ENCODE measurements at places on chromosomes 12 and 14. TPM values are rescaled to one million over a fixed set of nuclear protein-coding genes. Genes with fewer than 3 reads are reported as not detected.

Gene PLA2G1B
- not detected for total RNA-seq

- DNase-seq = no peak
These were observed 108.5 kb downstream of the SCARB1 start for GRCh38 chr12:124754949-124755800.

Gene CRIP1
- 85.6 TPM for total RNA-seq

Gene TESPA1
- not detected for total RNA-seq

DNA sequence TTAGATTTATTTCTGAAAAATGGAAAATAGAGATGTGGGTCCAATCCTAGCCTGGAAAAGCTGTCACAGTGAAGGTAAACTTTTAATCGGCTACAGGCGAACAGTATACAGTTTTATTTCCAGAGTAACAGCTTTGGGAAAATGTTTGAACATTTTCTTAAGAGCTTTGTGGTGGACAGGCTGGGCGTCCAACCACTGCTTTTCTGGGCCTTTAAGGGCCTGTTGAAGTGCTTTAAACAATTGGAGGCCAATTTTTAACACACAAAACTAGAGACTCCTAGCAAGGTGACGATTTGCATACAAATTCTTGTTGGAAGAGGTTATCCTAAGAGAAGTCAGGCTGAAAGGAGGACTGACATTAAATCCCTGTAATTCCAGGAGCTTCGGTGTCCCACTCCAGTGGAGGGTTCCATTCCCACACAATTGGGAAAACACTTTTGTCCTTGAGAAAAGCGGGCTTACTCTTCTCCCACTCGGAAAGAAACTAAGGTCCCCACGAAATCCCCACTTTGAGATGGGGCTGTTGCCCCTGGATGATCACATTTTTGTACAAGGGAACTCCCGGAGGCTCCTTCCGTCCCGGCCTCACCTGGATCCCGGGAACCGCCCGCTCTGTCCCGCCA, 26.9 kb downstream of the BCL11B start:
- no peak for DNase-seq

- peak; percentile 34 for DNase-seq
These were observed 31.5 kb downstream of the TMEM63C start for GRCh38 chr14:77212943-77213678.

DNA sequence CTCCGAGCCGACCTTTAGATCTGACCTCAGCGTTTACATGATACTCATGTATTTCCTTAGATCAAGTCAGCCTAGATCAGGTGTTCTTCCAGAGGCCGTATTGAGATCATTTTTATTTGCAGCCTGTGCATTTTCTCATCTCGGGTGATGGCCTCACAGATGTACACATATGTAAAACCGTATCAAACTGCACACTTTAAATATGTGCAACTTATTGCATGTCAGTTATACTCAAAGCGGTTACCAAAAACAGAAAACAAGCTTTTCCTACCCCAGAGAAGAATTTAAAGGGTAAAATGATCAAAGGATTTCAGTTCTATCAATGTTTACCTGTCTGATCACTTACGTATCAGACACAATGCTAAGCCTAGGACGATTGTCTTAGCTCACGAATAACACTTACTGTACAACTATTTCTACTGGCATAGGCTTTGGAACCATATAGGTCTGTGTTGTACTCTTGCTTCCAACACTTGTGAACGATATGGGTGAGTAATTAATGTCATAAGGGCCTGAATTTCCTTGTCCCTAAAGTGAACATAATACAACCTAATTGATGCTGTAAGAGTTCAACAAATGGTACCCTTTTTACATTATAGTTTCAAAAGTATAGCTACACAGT, 628 bp upstream of the LLPH start:
- no peak for DNase-seq

GRCh38 chr14:50763382-50764007, 67.5 kb downstream of the NIN start:
- peak; percentile 47 for DNase-seq

- DNase-seq = no peak
These were observed 10.7 kb downstream of the DYRK2 start for GRCh38 chr12:67659292-67659691.

Gene NGDN
- 95.6 TPM for total RNA-seq

DNA sequence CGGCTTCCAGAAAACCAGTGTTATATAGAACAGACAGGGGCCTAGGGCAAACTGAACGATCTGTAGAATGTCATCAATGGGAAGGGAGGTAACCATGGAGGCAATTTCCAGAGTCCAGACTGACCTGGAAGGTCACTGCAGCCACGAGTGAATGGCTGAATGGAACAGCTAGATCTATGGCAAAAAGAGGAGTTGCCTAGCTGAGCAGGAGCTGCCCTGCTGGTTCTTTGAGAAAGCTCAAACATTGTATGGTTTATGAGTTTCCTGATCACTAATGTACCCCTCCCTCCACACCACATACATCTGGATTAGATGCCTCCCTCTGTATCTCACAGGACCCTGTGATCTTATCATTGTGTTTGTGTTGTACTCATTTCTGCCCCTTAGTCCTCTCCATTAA, 1.0 kb upstream of the RERG start:
- DNase-seq = no peak

Gene CLEC1B
- total RNA-seq = not detected

DNA sequence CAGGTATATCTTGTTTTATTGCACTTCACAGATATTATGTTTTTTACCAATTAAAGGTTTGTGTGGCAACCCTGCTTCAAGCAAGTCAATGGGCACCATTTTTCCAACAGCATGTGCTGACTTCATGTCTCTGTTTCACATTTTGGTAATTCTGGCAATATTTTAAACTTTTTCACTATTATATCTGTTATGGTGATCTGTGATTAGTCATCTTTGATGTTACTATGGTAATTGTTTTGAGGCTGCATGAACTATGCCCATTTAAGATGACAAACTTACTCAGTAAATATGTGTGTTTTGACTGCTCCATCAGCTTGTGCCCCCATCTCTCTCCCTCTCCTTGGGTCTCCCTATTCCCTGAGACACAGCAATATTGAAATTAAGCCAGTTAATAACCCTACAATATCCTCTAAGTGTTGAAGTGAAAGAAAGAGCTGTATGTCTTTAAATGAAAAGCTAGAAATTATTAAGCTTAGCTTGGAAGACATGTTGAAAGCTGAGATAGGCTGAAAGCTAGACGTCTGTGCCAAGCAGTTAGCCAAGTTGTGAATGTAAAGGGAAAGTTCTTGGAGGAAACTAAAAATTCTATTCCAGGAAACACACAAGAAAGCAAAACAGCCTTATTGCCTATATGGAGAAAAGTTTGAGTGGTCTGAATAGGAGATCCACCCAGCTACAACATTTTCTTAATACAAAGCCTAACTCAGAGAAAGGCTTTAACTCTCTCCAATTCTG, 365.1 kb downstream of the ATP23 start:
- DNase-seq = no peak

GRCh38 chr12:53005215-53005985, 856 bp upstream of the EIF4B start:
- DNase-seq = no peak

GRCh38 chr14:90191154-90191553, 65.2 kb upstream of the PSMC1 start:
- DNase-seq = no peak

Gene GPR137C
- not detected for total RNA-seq

Gene SMAGP
- 12.3 TPM for total RNA-seq

DNA sequence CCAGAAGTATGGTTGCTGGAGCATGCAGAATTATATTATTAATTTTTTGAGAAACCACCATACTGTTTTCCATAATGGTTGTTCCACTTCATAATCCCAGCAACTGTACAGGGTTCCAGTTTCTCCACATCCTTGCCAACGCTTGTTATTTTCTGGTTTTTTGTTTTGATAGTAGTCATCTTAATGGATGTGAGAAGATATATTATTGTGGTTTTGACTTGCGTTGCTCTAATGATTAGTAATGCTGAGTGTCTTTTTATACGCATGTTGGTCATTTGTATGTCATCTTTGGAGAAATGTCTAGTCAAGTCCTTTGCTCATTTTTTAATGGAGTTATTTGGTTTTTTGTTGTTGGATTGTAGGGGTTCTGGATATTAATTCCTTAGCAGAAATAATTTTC, 58.1 kb downstream of the DAAM1 start:
- DNase-seq = no peak

Gene FGF23
- not detected for total RNA-seq

DNA sequence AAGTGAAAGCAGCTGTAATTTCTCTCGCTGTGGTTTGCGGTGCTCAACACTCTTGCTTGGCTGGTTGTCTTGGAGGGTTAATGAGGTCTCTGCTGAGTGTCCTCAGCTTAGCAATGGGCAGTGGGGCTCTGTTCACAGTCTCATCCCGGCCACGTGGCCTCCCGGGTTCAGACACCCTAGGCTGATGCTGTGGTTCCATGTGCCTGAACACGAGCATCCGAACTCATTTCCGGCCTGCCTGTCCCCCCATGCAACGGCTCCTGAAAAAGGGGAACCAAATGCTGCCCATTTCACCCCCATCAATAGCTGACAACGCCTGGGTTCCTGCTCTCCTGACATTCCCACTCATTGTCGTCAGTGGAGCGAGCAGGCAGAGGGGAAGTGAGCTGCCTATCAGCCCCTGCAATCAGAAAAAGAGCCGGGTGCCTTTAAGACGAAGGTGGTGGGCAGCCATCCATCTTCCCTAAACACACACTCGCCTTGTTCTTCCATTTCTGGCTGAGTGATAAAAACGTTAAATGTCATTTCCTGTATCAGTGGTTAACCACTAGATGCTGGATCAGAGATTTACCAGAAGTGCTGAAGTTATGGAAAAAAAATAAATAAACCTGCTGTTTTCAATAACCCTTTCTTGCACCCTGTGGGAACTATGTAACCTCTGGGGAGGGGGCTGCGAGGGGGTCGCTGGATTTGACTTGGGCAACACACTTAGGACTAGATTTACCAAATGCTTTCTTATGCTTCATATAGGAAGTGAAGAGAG, 60.3 kb upstream of the BCL2L14 start:
- no peak for DNase-seq

Gene SRRM4
- not detected for total RNA-seq

GRCh38 chr12:55637467-55637866, 775 bp downstream of the OR10P1 start:
- DNase-seq = no peak

DNA sequence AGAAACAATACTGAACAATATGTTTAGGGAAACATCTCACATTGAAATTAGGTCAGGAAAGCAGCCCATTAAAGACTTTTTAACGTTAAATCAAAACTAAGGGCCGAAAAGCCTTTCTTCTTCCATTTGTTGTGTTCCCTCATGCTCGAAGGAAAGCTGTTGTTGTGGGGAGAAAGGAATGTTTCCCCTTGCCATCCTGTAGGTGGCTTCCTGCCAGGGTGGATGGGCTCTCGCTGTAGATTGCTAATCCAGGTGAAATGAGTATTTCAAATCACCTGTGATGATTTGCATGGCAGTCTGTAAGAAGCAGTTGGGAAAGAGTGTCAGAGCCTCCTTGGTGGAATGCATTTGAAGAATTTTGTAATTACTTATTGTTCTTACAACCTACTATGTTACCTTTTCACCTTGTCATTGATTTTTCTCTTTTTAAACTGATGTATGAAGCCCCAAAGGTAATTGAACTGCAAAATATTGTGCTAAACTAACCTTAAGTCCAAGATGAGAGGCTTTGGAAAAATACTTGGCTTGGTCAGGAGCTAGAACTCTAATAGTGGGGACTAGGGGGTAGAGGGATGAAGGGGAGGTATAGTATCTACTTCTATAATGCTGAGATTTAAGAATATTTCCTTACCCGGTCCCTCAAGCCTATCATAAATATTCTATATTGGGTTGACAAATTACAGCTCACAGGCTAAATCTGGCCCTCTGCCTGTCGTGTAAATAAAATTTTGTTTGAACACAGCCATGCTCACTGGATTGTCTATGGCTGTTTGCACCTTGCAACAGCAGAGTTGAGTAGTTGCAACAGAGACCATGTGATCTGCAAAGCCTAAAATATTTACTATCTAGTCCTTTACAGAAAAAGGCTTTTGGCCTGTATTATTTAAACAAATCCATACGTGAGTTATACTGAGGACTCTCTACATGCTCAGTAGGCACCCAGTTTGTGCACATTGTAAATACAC, 7.7 kb upstream of the DCP1B start:
- no peak for DNase-seq

Gene MOK
- total RNA-seq = 70.8 TPM

DNA sequence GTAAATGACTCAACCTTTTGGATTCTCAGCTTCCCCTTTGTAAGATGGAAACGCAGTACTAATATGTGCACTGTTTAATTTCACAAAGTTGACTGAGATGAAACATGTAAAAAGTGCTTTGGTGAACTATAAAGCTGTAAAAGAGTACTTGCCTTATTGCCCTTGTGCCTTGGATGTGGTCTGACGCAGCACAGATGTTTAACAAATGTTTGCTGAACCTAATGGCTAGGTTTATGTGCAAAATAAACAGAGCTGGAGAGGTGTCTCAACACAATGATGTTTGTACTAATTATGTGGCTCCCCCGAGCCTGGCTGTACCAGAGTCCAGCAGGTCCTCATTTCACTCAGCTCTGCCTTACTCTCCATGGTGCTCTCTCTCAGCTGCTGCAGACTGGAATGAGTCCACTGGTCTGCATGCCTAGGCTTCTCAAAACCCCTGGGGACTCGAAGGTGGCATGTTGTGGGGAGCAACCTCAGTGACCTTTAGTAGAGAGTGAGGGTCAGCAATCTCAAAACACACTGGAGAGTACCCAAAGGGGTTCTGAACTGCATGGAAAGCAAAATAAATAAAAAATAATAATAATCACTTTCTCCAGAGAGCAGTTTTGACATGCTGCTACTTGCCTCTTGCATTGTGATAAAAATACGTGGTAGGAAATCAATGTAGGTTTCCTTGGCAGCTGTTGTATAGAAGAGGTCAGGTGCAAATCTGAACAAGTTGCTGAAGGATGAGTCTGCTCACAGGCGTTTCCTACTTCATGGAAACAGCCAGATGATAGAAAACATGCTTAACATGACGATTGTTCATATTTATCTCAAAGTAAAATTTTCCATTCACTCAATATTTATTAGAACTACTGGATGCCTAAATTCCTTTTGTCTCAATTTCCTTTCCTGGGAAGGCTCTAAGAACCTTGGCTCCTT, 8.5 kb upstream of the AMIGO2 start:
- DNase-seq = no peak

GRCh38 chr12:17192721-17193120, 586.8 kb upstream of the LMO3 start:
- DNase-seq = no peak

Gene TMEM116
- 13.0 TPM for total RNA-seq

GRCh38 chr12:11927286-11927935, 143.3 kb upstream of the BCL2L14 start:
- DNase-seq = no peak

- no peak for DNase-seq
These were observed 30.0 kb downstream of the TUNAR start for GRCh38 chr14:95906591-95906990.

- no peak for DNase-seq
These were observed 131.8 kb downstream of the KITLG start for GRCh38 chr12:88448337-88448915.

Gene TROAP
- 35.2 TPM for total RNA-seq

GRCh38 chr12:91127751-91128150, 16.5 kb upstream of the LUM start:
- DNase-seq = no peak
